Stimulated activated CD8-positive, alpha-beta memory T cell treated with anti-CD3 and anti-CD28 coated beads, Interleukin-2, amount 100 ng/mL, for 1 hour (primary cell): ENCODE measurements at places on chromosomes 7 and 10.

DNA sequence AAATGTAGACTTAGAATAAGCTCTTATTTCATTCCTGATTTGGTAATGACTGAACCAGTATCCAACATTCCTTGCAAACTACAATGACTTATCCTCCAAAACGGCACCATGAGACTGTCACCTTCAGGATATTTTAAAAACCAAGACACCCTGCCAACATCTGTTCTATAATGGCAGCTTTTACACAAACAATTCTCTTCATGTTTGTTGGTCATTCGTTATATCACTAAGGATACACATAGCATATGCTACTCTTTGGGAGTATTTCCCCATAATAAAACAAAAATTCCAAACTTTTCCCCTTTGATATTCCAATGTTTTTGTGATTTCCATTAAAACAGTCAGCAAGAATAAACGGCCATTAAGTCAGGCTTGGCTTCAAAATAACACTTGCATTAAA lies 215.4 kb downstream of the GLI3 start:
- DNase-seq: no peak

DNA sequence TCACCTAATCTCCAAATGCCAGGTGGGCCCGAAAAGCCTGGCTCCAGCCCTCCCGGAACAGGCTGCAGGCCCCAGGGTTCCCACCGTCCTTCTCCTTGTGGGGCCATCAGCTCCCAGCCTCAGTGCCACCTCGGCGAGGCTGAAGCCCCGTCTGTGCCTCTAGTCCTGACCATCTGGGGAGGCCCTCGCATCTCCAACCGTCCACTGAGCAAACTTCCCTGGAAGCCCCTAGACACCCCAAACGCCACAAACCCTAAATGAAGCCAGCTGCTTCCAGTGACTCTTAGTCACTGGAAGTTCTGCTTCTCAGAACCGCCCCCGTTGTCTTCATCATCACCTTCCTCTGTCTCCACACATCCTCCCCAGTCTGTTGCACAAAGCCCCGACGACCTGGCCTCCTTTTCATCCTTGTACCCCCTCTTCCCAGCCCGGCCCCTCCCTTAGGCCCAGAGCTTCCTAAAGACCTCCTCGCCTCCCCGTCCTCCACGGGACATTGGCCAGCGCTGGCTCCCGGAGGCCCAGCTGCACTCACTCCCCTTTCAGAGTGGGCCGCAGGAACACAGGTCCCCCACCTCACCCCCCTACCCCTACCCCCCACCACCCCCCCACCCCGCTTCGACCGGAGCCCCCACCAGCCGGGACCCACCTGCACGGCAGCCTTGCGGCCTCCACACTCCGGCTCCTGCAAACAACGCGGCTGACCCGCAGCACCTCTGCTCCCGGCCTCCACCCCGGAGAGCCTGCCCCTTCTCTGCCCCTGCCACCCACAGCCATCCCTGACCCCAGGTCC lies 1.1 kb upstream of the DIP2C start:
- no peak for DNase-seq

DNA sequence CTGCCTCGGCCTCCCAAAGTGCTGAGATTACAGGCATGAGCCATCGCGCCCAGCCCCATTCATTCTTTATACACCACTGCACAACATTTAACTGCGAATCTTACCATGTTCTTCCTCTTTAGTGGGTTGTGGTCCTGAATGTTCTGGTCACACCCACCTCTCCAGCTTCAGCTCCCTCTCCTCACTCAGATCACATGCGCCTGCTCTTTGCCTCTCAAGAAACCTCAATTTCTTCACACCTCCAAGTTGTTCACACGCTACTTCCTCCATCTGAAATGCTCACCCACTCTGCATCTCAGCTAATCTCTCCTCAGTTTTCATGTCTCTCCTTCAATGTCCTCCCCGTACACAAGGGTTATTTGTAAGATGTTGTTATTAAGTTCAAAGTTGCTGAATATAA lies 2.4 kb upstream of the PRR15 start:
- no peak for DNase-seq

DNA sequence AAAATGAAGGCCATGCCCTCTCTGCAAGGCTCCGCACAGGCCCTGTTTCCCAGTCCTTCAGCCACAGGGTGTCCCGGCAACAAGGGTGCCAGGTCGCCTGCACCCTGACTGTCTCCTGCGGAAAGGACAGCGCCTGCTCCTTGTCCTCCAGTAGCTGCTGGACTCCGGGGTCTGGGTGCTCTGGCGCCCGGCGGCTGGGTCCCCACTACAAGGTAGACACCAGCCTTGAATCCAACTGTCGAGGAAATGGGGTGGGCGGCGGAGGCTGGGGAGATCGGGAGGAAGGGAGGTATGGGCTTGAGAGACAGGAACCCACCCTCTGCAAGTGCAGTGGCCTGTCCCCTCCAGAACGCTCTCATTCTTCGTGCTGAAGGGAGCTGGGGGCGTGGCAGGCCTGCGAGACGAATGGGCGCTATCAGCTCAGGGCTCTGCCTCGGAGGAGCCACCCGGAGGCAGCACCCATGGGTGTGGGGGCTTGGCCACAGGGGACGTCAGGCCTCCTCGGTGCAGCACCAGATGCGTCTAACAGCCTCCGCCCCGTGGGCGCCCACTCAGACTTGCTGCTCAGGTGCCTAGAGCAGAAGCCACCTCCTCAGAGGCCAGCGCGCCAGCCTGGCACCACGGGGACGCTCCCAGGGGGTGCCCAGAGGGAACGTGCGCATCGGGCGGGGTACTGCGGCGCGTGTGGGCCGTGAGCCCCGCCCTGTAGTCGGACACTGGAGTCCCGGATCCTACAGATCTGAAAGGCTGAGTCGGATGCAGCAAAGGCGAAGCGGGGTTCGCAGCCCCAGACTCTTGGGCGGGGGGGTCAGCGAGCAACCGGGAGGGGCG lies 15.6 kb downstream of the ADAM8 start:
- peak; percentile 42 for DNase-seq

GRCh38 chr10:70186571-70186970 lies 16.3 kb upstream of the SAR1A start:
- DNase-seq: no peak

GRCh38 chr7:98841179-98841997 lies 28.4 kb downstream of the TMEM130 start:
- DNase-seq: peak; percentile 42

- DNase-seq: no peak
These were observed 504.1 kb downstream of the PLXNA4 start for GRCh38 chr7:132072165-132072564.

DNA sequence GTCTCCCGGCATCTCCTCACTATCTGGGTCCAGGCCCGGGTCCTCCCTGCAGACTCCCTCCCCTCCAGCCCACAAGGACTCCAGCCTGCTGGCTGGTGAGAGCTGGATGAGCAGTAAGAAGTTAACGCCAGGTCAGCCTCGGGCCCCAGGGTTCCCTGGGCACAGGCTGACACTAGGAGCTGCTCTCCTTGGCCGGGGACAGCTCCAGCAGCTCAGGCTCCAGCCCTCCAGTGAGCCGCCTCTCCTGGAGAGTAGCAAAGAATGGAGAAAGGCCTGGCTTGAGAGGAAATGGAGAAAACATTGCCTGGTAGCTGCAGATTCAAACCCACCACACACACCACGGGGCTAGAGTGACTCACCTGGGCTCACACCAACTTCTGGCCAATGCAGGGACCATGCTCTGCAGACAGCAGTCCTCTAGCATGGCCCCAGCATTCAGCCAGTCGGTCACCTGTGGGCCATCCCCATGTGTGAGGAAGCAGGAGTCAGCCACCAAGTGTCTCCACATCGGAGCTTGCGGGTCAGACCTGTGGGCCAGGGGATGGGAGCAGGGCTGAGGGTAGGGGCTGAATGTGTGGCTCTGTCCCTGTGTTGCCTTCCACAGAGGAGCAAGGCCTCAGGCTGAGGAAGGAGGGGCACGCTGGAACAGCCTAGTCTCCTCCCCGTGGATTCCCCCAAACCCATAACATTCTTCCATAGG lies 6.5 kb downstream of the SAP25 start:
- no peak for DNase-seq

GRCh38 chr10:122864194-122864592 lies 15.2 kb downstream of the FAM24B start:
- no peak for DNase-seq

- no peak for DNase-seq
These were observed 22.7 kb upstream of the AKR1B10 start for GRCh38 chr7:134504660-134505164.

- no peak for DNase-seq
These were observed 12.9 kb downstream of the HSPB1 start for GRCh38 chr7:76315364-76315763.

GRCh38 chr10:103397191-103397825 lies 882 bp downstream of the PDCD11 start:
- no peak for DNase-seq

GRCh38 chr10:58587676-58588075 lies 75.0 kb downstream of the BICC1 start:
- DNase-seq: no peak

- no peak for DNase-seq
These were observed 298.5 kb downstream of the KLF6 start for GRCh38 chr10:3486346-3487065.

DNA sequence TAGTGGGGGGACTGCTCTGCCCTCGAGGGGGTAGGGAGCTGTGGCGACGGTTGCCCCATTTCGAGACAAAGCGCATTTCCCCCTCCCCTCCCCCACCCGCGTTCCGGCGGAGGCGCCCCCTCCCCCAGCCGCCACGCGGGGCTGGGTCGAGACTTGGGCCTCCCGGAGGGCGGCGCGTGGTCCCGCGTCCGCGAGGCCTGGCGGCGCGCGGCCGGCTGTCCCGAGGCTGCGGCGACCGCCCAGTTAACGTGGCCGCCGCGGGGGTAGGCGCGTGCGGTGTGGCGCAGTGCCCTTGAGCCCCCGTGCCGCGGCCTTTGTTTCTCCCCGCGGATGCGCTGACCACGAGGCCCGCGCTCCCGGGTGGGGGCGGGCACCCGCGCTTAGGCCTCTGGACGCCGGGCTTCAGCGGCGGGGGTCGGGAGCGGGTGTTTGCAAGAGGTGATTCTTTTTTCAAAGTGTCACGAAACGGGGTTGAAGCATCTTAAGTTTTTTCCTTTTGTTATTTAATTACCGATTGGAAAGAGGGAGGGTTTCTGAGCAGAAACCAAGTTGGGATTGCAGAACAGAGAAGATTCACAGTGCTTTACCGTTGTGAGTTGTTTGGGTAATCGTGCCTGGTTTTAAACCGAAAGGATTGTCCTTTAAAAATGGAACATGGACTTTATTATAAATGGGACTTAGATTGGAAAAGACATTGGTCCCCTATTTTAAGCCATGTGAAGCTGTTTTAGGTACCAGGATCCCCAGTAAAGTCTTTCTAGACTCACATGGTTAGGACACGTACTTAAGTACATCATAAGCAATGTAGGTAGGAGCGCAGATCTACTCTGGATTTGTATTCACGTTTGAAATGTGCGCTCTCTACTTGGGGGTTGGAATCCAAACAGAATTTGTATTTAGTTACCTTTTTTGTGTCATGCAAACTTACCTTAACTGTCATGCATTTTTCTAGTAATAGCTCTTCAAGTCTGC lies 760 bp downstream of the CBX3 start:
- DNase-seq: no peak

DNA sequence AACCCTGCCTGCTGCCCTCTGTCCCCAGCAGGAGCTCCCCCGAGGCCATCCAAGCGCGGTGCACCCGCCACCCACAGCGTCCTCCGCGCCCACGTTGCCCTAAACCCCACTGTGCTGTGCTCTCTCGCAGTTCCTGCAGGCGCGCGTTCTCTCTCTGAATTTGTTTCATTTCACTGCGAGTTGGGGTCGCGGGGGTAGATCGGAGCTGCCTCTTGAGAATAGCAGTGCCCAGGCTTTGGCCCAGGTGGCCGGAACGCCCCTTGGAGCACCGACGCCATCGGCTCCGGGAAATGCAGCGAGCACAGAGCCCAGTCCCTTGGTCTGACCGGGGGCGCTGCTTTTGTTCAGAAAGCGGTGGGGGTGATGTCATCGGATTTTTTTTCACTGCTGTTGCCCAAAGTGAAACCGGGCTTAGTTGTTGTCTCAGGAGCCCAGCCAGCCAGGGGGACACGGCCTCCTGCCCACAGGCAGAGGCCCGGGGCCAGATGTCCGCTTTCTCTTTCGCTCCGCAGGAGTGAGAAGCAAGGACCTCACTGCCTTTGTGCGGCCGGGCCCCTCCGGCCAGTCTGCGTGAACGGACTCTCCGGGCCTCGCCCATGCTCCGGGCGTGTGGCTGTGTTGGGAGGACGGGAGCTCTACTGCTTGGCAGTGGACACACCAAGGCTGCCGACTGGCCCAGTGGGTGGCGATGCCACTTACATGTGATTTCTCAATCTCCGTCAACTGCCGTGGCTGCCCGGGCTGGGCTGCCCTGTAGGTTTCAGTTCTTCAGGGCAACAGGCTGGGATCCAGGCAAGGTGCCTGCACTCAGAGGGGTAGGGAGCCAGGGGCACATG lies 43.1 kb downstream of the FOXK1 start:
- DNase-seq: no peak

- DNase-seq: no peak
These were observed 108.1 kb upstream of the FAM133B start for GRCh38 chr7:92698237-92698841.

- DNase-seq: no peak
These were observed 5.8 kb upstream of the PRTFDC1 start for GRCh38 chr10:24958091-24958720.
